ENCODE measurements at places on chromosomes 12 and 14.

GRCh38 chr14:77290705-77291104 lies 19.7 kb upstream of the NGB start:
- no peak for DNase-seq

GRCh38 chr12:119631930-119632678 lies 35.8 kb upstream of the PRKAB1 start:
- no peak for DNase-seq

DNA sequence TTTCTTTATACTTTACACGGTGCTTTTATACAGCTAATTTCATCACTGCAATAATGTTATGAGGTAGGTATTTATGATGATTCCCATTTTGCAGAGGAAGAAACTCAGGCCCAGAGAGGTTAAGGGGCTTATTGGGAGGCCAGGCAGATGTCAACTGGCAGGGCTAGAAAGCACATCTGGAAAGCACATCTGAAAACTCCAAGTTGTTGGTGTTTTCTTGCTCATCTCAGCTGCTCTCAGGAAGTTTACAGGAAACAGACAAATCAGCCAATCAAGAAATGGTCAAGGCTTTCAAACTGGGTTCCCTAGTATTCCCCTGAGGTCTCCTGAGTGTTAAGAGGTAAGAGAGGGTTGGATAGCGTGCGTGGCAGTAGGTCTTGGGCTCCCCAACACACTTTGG lies 124.1 kb upstream of the MED13L start:
- DNase-seq: no peak

GRCh38 chr14:64728106-64728505 lies 23.9 kb downstream of the PLEKHG3 start:
- DNase-seq: no peak

DNA sequence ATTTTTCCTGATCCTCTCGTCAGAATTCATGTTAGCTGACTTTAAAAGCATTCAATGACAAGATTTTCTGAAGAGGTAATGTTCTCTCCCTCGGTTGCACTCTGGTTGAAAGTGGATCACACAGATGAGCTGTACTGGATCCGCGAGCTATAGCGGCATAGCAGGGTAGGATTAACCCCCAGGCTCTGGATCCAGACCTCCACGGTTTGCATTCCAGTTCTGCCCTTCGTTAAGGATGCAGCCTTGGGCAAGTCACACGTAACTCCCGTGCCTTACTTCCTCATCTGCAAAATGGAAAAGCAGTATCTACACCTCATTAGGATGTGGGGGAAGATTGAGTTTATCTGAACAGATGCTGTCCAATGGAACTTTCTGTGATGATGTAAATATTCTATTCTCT lies 13.8 kb downstream of the CCDC92 start:
- DNase-seq: no peak

GRCh38 chr12:122022393-122023338 lies 982 bp downstream of the BCL7A start:
- peak; percentile 60 for DNase-seq

DNA sequence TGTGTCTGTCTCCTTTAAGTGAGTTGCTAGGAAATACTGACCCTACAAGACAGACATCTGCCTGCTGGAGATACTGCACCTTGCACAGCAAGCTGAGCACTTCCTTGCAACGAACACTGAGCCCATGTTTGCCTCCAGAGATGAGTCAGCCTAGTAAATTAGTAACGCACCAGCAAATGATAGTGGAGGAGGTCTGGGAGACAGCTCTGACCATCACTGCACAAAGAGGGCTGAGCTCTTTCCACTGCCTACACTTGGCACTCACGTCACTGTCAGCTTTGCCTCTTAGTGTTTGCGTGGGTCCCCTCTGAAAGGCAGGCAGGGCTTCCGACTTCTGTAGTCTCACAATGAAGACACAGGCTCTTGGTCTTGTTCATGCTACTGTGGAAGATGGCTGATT lies 109.0 kb downstream of the APAF1 start:
- DNase-seq: peak; percentile 7

GRCh38 chr12:89750389-89751351 lies 42.0 kb upstream of the ATP2B1 start:
- no peak for DNase-seq

DNA sequence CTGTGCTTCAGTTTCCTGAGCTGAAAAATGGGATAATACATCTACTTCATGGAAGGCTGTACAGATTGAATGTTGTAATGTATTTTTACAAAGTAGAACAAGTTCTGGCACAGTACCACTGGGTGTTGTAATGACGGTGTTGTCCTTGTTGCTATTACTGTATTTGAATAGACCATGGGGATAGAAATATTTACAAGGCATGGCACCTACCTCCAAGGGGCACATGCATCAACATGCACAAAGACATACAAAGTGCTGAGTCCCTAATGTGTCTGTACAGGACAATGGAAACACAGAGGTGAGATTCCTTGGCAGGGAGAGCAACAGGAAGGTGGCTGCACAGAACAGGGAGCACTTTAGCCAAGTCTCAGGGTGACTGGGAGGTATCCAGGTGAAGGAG lies 930.6 kb upstream of the TMEM132C start:
- DNase-seq: no peak

- DNase-seq: no peak
These were observed 974.3 kb downstream of the VRK1 start for GRCh38 chr14:97771340-97772045.

GRCh38 chr12:128381541-128381940 lies 114.6 kb downstream of the TMEM132C start:
- no peak for DNase-seq

DNA sequence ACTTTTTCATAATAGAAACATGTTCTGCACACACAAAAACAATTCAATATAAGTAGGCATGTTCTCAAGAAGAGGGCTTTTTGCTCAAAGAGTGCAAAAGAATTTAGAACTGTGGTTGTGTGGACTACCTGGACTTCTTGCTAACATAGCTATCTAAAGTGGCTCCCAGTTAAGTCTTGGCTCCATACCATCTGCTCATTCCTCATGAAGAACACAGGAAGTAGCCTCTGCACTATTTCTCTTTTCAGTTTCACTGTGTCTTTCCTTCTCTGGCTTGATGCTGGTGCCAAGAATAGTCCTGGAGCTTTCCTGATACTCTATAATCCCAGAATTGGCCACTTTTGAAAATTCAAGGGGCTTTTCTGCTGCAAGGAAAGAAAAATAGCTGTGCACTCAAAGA lies 127.4 kb downstream of the CCER1 start:
- no peak for DNase-seq

- DNase-seq: peak; percentile 8
These were observed 97.6 kb upstream of the ZDHHC17 start for GRCh38 chr12:76666290-76666835.

DNA sequence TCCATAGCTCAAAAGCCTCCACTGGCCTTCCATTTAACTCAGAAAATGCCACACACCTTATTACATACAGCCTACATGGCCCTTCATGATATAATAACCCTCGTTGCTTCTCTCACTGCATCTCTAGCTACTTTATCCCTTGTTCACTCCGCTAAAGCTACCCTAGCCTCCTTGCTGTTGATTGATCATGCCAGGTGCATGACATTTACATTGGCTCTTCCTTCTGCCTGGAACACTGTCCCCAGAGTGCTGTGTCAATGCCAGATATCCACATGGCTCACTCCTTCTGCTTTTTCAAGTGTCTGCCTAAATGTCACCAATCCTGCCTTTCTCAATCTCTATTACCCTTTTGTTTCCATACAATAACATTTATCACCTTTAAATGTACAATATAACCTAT lies 58.3 kb downstream of the CAND1 start:
- DNase-seq: no peak

- DNase-seq: no peak
These were observed 345.8 kb downstream of the TMEM132D start for GRCh38 chr12:129558036-129558435.

DNA sequence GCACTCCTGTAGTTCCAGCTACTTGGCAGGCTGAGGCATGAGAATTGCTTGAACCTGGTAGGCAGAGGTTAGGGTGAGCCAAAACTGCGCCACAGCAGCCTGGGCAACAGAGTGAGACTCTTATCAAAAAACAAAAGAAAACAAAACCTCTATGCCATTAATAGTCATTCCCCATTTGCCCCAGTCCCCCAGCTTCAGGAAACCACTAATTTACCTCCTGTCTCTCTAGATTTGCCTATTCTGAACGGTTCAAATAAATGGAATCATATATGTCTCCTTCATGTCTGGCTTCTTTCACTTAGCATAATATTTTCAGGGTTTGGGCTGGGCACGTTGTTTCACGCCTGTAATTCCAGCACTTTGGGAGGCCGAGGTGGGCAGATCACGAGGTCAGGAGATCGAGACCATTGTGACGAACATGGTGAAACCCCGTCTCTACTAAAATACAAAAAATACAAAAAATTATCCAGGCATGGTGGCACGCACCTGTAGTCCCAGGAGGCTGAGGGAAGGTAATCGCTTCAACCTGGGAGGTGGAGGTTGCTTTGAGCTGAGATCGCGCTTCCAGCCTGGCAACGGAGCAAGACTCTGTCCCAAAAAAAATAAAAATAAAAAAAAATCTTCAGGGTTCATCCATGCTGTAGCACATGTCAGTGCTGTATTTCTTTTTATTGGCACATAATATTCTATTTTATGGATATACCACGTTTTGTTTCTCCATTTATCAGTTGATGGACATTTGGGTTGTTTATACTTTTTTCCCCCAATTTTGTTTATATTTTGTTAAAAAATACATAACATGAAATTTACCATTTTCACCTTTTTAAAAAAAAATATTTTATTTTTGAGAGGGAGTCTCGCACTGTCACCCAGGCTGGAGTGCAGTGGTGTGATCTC lies 31.9 kb downstream of the KNTC1 start:
- DNase-seq: no peak

GRCh38 chr14:40955131-40955505 lies 651.6 kb upstream of the LRFN5 start:
- DNase-seq: no peak

DNA sequence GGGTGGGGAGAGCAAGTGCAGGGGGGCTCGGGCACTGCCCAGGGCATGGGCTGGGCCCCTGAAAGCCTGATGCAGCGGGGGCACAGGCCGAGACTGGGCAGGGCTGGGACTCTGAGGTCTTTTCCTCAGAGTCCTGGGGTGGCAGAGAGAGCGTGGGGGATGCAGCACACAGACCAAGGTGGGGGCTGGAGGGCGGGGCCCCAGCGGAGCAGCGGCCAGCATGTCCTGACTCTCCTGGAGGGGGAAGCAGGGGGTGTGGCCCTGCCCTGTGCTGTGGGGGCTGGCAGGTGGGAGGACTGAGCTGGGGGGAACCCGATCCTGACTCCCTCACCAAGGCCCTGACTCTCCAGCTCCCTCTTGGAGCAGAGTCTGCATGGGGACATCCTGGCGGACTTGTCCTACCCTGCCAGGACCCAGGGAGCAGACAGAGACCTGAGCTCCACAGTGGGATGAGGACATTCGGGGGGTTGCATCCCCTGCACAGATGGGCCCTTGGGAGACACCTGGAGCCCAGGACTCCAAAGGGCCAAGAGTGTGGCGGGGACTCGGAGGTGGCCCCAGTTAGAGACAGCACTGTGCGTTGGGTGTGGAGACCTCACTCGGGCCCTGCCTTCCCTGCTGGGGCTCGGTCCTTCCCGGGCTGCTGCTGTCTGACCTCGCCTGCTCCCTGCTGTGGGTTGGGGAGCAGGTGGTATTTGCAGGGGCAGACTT lies 326.1 kb downstream of the TMEM121 start:
- no peak for DNase-seq

GRCh38 chr12:15801770-15802744 lies 12.9 kb upstream of the EPS8 start:
- DNase-seq: no peak

DNA sequence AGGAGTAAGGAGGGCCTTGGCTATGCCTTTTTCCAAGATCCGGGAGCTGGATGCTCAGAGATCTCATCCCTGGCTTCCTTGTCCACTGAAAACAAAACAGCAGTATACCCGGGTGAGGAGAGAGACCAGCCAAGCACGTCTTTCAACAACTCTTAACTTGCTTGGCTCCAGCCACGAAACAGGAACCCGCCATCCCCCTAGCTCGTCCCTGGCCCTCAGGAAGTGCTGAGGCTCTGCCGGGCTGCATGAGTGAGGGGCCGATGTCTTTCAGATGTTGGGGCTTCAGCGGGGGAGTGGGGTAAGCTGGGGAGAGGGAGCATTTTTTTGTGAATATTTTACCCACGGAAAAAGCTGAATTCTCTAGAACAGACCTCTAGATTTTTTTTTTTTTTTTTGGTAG lies 231.1 kb downstream of the CACNA1C start:
- no peak for DNase-seq

DNA sequence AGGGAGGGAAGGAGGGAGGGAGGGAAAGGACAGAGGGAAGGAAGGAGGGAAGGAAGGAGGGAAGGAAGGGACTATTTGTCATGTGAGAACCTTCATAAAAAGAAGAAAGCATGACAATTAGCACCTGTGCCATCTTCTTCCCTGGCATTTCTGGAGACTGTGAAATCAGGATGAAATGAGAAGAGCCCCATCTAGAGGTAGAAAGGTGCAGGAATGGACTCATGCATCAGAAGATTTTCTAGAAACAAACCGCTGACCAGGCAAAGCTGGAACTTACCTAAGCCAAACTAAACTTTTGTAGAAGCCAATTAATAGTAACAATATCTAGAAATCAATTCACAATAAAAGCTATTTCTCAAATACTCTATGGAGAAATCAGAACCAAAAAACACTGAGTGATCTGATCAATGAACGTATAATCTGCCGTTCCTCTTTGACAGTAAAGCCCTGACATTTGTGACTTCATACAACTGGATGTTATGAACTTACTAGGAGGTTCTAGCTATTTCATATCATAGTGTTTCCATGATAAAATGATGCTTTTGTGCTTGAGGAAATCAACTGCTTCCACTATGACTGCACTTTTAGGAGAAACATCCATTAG lies 24.4 kb upstream of the CRACR2A start:
- DNase-seq: peak; percentile 52

GRCh38 chr14:24795406-24795805 lies 161.4 kb upstream of the GZMB start:
- DNase-seq: no peak

DNA sequence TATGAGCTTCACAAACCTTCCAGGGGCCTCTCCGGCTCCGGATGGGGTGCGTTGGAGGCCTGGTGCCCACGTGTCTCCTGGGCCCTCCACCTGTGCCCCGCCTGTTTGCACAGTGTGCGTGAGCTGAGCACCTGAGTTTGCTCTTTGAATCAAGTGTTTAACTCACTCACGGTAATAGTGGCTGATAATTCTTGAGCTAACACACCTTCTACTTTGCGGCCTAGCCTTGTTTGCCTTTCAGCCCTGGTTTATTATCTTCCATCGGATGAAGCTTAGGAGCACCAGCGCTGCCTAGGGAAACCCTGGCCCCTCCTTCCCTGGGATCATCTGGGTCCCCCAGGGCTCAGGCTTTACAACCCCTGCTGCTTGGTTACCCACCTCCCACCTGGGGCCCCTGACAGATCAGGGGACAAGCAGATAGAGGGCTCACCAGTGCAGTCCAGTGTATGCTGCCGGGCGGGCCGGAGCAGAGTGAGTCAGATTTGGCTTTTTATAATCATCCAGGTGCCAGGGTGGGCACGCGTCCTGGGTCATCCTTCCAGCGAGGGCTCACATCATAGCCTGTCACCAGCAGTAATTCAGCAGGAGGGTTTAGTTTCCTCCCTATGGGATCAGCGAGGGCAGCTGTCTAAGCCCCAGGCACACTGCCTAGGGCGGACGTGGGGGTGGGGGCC lies 62.8 kb upstream of the RFLNA start:
- DNase-seq: peak; percentile 94
